Stimulated activated CD4-positive, alpha-beta T cell treated with anti-CD3 and anti-CD28 coated beads, Interleukin-1b, Interleukin-23, amount 100 ng/mL, for 1 hour (primary cell): ENCODE measurements at places on chromosomes 12 and 14.

DNA sequence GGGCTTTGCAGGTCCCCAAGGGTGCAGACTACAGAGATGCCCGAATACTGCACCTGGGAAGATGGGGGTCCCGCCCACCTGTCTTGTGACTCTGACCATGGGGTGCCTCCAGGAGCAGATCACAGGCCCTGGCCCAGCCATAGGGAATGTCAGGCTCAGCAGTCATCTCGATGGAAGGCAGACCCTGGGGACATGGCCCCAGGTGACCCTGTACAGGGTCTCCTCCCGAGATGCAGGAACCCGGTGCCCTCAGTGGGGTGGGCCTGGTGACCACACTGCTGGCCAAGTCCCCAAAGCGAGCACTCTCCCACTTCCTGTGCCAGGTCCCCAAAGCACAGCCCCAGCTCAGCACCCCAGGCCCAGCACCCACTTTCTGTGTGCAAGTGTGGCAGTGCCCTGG lies 903.7 kb upstream of the USP15 start:
- DNase-seq, result no peak

DNA sequence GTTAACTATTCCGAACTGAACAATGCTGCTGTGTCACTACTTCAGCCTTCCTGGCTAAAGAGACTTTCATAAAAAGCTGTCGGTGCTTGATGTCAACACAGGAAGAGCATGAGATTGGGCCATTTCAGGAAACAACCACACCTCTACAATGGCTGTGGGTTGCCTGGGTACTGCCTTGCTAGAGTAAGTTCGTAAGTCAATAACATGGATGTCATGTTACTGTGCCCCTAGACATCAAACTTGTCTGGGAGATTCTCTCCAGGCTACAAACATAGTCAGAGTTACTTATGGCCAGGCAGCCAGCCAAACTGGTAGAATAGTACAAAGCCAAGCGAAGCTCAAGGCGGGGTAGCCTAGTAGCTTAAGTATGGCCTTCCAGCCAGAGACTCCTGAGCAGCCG lies 23.1 kb downstream of the MAX start:
- no peak for DNase-seq

GRCh38 chr12:78191611-78192010 lies 360.9 kb downstream of the NAV3 start:
- no peak for DNase-seq

DNA sequence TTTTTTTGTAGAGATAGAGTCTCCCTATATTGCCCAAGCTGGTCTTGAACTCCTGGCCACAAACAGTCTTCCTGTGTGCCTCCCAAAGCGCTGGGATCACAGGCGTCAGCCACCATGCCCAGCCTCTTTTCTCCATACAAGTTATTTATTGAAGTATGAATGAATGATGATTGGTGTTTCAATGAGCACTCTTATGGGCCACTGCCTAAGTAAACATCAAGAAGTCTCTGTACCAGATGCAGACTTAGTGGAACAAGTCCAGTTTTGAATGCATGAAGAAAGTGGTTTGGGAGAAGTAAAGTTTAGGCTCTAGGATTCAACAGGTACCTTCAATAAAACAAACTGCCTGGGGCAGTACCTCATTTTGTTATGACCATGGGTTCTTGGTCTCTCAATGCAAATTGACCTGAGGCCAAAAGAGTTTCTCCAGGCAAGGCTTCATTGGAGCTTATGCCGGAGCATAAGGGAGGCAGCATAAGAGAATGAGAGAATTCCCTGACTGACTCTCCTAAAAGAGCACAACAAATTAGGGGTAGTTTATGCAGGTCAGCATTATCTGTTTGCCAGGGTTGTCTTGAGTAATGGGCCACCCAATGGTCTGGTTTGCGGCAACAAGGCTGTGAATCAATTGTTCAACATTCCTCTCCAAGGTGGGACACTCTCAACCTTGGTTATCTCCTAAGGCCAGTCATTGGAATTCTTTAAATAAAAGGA lies 1.1 kb upstream of the GMFB start:
- no peak for DNase-seq

- no peak for DNase-seq
Measured at GRCh38 chr12:60930151-60930550, 1330.1 kb upstream of the USP15 start.

GRCh38 chr14:72610831-72611200 lies 283.1 kb downstream of the DPF3 start:
- no peak for DNase-seq

GRCh38 chr12:81206429-81206828 lies 128.6 kb downstream of the ACSS3 start:
- no peak for DNase-seq

GRCh38 chr12:26080911-26081310 lies 43.9 kb downstream of the BHLHE41 start:
- no peak for DNase-seq

GRCh38 chr12:66901138-66901932 lies 222.5 kb upstream of the GRIP1 start:
- no peak for DNase-seq

DNA sequence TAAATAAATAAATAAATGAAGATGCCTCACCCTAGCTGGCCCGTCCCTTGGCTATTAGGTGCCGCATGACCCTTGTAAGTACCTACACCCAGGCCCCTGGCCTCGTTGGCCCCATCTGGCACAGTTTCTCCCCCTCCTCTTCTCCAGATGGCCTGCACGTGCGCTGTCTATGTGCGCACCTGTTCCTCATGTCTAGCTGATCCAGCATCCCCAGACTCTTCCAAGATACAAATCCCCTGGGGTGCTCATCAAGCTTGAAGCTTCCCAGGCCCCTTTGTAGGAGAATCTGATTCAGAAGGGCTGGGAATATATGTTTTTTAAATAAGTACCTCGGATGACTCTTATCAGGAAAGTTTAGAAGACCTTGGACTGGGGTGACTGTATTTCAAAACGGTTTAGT lies 133.3 kb downstream of the CHST11 start:
- DNase-seq, result no peak

GRCh38 chr14:97390096-97390724 lies 593.0 kb downstream of the VRK1 start:
- DNase-seq, result no peak

- no peak for DNase-seq
Measured at GRCh38 chr12:50923361-50924130, 28.8 kb upstream of the HIGD1C start.

DNA sequence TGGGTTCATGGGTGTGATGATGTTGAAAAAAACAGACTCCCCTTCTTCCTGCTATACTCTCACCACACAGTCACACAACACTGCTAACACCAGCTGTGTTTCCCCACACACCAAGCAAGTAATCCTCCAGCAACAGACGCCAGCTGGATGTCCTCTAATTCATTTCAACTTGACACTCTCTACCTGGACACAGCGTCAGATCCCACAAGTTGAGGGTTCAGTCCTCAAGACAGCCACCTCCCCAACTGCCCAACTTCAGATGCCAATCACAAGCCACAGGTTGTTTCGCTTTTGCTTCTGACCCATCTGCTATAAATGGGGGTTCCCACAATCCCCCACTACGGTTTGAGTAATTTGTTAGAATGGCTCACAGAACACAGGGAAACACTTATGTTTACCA lies 49.3 kb downstream of the TMEM30B start:
- DNase-seq, result no peak

GRCh38 chr14:103314496-103315277 lies 19.4 kb upstream of the EIF5 start:
- DNase-seq, result no peak

GRCh38 chr12:19198272-19198671 lies 68.7 kb downstream of the PLEKHA5 start:
- no peak for DNase-seq

DNA sequence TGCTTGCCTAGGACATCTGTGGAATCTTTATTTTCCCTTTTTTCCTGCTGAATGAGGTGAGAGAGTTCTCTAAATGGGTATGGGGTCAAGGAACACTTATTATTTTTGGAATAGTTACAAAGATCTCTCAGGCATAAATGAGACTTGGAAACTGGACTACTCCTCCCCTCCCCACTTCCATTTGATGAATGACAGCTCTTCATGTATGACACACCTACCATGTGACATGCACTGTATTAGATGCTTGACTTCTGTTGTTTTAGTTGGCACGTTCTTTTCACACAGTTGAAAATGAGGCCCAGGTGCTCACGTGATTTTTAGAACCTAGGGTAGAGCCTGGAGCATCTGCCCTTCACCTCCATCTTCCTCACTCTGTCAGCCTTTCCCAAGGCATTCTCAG lies 62.4 kb downstream of the VCPKMT start:
- no peak for DNase-seq

DNA sequence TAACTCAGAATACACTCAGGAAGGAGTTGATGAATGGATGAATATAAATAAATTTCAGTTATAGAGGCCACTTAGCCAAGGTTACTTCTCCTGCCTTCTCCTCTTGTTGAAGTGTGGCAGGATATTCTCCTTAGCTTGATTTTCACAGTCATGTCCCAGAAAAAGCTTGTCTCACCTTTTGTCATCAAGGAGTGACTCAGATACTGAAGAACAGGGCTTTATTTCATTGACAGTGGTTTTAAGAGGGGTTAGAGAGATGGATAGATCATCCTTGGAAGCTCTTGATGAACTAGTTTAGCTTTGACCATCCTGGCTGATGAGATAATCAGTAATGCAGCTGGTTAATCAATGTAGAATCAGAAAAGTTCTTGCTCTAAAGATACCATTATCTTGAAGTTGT lies 35.0 kb upstream of the CFAP54 start:
- DNase-seq, result no peak

DNA sequence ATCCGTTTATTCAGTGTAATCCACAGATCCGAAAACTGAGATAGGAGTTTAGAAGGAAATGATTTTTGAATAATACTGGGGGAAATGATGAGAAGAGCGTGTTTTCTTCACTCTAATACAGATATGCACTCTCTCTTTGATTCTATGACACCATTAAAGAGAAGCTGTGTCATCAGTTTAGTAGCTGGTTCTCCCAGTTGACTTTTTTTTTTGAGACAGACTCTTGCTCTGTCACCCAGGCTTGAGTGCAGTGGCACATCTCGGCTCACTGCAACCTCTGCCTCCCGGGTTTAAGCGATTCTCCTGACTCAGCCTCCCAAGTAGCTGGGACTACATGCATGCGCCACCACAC lies 48.4 kb upstream of the EML1 start:
- no peak for DNase-seq

DNA sequence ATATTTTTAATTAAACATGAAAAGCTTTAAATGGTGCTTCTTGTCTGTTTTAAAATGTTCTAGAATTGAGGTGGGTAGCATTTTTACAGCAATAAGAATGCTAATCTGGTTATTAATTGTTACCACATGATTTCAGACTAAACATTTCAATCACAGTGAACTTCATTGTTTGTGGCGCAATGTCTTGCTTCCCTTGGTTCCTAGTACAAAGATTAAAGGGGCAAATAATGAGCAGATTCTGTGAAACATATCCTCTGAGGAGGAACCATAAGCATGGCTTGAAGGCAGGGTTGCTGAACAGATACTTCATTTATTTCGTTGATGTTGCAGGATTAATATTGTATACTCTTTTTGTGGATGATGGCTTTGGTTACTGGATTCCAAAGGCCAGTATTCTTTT lies 162.1 kb downstream of the FUT8 start:
- no peak for DNase-seq

DNA sequence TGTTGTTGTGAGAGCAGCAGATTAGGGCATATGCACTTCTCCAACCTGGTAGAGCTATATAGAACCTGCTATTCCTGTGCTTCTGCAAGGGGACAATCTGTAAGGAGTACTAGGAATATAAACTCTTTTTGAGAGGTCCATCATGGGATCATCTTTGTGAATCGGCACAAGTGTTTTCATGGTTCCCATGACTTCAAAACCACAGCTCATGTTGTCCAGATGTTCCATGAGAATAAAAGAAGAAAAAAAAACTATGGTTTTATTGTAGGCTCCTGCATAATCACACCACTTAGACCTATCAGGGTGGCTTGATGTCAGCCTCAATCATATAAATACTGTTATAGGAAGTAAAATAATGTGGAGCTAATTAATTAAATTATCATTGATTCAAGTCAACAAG lies 311.4 kb upstream of the ATP2B1 start:
- DNase-seq, result no peak

- no peak for DNase-seq
Measured at GRCh38 chr12:325906-326305, 63.2 kb downstream of the KDM5A start.

DNA sequence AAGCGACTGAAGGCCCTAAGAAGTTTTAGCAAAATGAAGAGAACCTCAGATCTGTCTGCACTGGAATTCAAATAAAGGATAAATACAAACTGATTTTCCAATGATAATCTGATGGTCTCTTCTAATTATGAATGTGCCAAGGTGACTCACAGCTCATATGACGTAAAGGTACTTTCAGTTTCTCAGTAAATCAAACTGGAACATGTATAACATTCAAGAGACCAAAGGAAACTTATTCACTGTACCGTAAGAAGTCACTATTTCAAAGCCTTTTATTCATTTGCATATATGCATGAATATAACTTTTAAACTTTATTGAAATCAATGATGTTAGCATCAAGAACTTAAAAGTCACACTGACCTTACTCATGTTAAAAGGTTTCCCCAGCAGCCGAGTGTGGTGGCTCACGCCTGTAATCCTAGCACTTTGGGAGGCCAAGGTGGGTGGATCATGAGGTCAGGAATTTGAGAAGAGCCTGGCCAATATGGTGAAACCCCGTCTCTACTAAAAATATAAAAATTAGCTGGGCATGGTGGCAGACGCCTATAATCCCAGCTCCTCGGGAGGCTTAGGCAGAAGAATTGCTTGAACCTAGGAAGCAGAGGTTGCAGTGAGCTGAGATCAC lies 52.2 kb downstream of the ATXN2 start:
- DNase-seq, result no peak

- no peak for DNase-seq
Measured at GRCh38 chr12:77382096-77382742, 316.9 kb upstream of the E2F7 start.

DNA sequence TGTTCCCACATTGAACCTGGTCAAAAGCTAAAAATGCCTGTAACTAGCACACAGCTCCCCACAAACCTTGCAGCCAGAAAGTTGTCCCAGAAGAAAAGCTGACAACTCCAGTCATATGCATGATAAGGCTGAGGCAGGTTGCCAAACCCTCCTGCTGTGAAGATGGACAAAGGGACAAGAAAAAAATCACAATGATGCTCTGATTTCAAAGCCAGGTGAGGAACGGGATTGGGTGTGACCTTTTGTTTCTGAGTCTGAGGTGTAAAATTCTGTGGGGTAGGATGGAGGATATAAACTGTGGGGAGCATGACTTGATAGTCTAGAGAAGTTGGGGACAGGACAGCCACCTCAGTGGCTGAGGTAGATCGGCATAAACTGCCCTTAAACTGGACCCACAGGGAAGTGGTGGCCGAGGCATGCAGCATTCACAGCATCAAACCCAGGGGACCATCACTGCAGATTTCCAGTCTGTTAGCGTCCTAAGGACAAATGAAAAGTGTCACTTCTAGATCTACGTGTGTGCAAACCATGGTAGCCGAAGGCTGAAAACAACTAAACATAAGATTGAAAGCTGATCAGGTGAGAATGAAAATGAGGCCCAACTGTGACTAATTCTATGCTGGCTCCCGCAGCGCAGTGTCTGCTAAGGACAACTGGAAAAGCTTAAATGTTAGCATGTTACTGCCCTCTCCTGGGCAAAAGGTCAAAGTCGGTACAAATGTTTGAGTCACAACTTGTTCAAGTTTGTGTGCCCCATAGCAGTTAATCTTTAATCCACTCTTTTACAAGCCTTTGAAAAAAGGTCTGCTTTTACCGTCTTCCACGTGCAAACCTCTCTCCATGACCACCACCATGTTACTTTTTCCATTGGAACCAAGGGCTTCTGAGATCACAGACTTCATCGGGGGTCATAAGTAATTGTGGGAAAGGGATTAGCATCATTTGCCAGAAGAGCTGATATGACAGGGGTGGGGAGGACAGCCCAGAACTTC lies 39.8 kb downstream of the GRIN2B start:
- DNase-seq, result no peak

- no peak for DNase-seq
Measured at GRCh38 chr12:132624910-132625630, 6.5 kb downstream of the P2RX2 start.
